NCI-H1417 (cell line): ENCODE measurements at places on chromosomes 7 and 10.

GRCh38 chr10:11687357-11687771, 54.8 kb upstream of the ECHDC3 start:
- DNase-seq: no peak

GRCh38 chr7:136103545-136104268, 126.5 kb upstream of the MTPN start:
- DNase-seq: no peak

- no peak for DNase-seq
Measured at GRCh38 chr7:17109020-17109419, 189.4 kb upstream of the AHR start.

GRCh38 chr10:62724465-62724864, 80.1 kb upstream of the ADO start:
- no peak for DNase-seq

DNA sequence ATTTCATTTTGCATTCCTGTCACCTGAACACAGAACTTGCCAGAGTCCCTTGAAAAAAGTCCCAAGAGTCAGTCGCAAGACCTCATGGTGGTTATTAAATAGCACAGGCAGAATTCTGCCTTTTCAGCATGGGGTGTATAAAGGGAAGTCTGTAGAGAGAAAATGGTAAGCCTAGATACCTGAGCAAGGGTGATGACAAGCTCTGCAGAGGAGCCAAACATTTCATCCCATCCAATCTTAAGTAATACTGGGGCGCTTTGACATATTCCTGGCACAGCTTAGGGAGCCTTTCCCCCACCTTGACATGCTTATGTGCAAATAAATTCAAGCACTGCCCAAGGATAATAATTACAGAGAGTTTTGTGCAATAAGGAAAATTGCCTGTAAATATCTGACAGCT, 213.0 kb downstream of the INHBA start:
- no peak for DNase-seq
